ENCODE measurements at places on chromosomes 3 and 15.

GRCh38 chr15:39478996-39479395 lies 101.9 kb upstream of the THBS1 start:
- no peak for DNase-seq
- no peak overlapping the region for H3K4me3 ChIP-seq
- no peak overlapping the region for H3K27ac ChIP-seq
- no peaks in the 10 kb centered on the region for H3K36me3 ChIP-seq
- H3K27me3 ChIP-seq: no peaks in the 10 kb centered on the region
- no peaks in the 10 kb centered on the region for H3K4me1 ChIP-seq

- H3K27ac ChIP-seq: no peak overlapping the region
- H3K4me3 ChIP-seq: no peak overlapping the region
- H3K4me1 ChIP-seq: peaks cover 12% of the 10 kb centered on the region
- no peaks in the 10 kb centered on the region for H3K27me3 ChIP-seq
These were observed 5.4 kb upstream of the CRBN start for GRCh38 chr3:3184876-3185275.

DNA sequence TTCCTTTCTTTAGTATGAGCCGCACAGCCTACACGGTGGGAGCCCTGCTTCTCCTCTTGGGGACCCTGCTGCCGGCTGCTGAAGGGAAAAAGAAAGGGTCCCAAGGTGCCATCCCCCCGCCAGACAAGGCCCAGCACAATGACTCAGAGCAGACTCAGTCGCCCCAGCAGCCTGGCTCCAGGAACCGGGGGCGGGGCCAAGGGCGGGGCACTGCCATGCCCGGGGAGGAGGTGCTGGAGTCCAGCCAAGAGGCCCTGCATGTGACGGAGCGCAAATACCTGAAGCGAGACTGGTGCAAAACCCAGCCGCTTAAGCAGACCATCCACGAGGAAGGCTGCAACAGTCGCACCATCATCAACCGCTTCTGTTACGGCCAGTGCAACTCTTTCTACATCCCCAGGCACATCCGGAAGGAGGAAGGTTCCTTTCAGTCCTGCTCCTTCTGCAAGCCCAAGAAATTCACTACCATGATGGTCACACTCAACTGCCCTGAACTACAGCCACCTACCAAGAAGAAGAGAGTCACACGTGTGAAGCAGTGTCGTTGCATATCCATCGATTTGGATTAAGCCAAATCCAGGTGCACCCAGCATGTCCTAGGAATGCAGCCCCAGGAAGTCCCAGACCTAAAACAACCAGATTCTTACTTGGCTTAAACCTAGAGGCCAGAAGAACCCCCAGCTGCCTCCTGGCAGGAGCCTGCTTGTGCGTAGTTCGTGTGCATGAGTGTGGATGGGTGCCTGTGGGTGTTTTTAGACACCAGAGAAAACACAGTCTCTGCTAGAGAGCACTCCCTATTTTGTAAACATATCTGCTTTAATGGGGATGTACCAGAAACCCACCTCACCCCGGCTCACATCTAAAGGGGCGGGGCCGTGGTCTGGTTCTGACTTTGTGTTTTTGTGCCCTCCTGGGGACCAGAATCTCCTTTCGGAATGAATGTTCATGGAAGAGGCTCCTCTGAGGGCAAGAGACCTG lies 13.2 kb downstream of the GREM1 start:
- no peaks in the 10 kb centered on the region for H3K36me3 ChIP-seq
- no peak overlapping the region for H3K27ac ChIP-seq
- DNase-seq: no peak
- H3K4me1 ChIP-seq: no peaks in the 10 kb centered on the region

GRCh38 chr3:194638991-194639605 lies 5.9 kb upstream of the TMEM44 start:
- no peak for DNase-seq
- H3K27me3 ChIP-seq: no peaks in the 10 kb centered on the region
- peaks cover 37% of the 10 kb centered on the region for H3K36me3 ChIP-seq

DNA sequence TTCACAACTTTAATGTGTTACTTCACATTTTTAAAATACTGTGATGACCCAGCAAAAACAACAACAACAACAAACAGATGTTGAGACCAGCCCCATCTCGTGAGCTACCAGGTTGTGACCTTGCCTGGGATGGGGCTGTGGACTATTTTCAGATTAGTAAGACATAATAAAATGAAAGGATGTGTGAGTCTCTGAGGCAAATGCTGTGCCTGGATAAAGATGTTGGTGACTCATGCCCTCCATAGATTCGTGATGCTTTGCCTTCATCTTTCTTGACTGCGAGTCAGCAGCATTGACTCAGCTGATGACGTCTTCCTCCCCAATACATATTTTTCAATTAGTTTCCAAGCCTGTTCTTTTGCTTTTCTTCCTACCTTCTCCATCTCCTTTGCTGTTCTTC lies 453.0 kb upstream of the CFAP20DC start:
- H3K36me3 ChIP-seq: no peaks in the 10 kb centered on the region
- no peak for DNase-seq
- no peak overlapping the region for H3K4me3 ChIP-seq

GRCh38 chr15:88717382-88718031 lies 78.7 kb downstream of the ISG20 start:
- H3K4me1 ChIP-seq: no peaks in the 10 kb centered on the region
- no peak overlapping the region for H3K4me3 ChIP-seq
- peaks cover 24% of the 10 kb centered on the region for H3K27me3 ChIP-seq
- DNase-seq: no peak
- H3K27ac ChIP-seq: no peak overlapping the region

DNA sequence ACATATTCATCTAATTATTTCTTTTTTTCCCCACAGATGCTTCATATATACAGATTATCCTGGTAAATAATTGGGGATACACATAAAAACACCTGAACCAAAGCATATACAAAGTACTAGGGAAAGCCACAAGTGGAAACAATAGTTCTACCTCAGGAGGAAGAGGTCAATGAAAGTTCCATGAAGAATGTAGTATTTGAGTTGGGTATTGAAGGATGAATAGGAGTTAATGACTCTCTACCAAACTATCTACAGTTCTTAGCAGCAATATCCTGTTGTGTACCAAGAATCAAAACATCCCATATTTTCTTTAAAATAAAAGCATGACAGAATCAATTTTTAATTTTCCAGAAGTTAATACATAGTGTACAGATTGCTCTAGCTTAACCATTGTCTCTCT lies 78.9 kb downstream of the STAC start:
- no peak for DNase-seq
- no peaks in the 10 kb centered on the region for H3K27me3 ChIP-seq
- H3K4me1 ChIP-seq: no peaks in the 10 kb centered on the region
- no peak overlapping the region for H3K27ac ChIP-seq

- no peak overlapping the region for H3K27ac ChIP-seq
- H3K36me3 ChIP-seq: no peaks in the 10 kb centered on the region
- no peak for DNase-seq
These were observed 936.1 kb downstream of the PLOD2 start for GRCh38 chr3:145224886-145225285.

DNA sequence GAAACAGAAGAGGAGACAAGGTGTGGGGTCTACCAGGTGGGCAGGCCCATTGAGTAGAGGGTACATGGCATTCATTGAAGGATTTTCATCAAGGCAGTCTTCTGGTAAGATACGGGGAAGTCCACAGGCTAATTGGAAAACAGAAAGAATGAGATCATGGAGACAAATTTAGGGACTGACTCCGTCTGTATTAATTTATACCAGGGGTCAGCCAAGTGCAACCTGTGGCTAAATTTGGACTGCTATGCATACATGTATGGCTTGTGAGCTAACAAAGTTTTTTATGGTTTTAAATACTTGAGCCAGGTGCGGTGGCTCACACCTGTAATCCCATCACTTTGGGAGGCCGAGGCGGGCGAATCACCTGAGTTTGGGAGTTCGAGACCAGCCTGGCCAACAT lies 21.1 kb upstream of the SNRPN start:
- H3K4me1 ChIP-seq: no peaks in the 10 kb centered on the region
- H3K36me3 ChIP-seq: no peaks in the 10 kb centered on the region
- H3K27me3 ChIP-seq: no peaks in the 10 kb centered on the region
- no peak overlapping the region for H3K27ac ChIP-seq

GRCh38 chr15:92848852-92849598 lies 51.1 kb upstream of the CHD2 start:
- no peaks in the 10 kb centered on the region for H3K36me3 ChIP-seq
- H3K27me3 ChIP-seq: no peaks in the 10 kb centered on the region
- H3K4me1 ChIP-seq: peaks cover 42% of the 10 kb centered on the region
- peak overlapping the region; percentile 74 for H3K27ac ChIP-seq
- H3K4me3 ChIP-seq: peak overlapping the region; percentile 32

- H3K27ac ChIP-seq: no peak overlapping the region
- no peak for DNase-seq
- H3K4me3 ChIP-seq: no peak overlapping the region
- H3K27me3 ChIP-seq: peaks cover 4% of the 10 kb centered on the region
These were observed 92.3 kb upstream of the TJP1 start for GRCh38 chr15:29914511-29914926.

- DNase-seq: no peak
- peaks cover 45% of the 10 kb centered on the region for H3K4me1 ChIP-seq
- no peaks in the 10 kb centered on the region for H3K27me3 ChIP-seq
- no peak overlapping the region for H3K27ac ChIP-seq
These were observed 2.9 kb downstream of the PLXND1 start for GRCh38 chr3:129603561-129603942.

DNA sequence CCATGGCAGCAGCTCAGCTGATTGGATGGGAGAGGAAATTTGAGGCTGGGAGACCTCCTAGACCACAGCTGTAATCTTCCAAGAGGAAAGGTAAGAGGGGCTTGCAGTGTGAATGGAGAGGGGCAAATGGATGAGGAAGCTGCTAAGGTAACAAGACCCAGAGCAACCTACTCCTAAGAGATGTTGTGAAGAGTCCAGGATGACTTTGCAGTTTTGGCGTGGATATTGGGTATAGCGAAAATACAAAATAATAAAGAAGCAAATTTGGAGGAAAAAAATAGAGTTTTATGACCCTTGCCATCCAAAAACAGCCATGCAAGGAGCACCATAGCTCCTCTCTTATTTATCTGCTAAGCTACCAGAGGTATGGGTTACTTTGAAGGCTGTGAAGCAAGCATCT lies 186.6 kb downstream of the GREM1 start:
- no peaks in the 10 kb centered on the region for H3K4me1 ChIP-seq
- no peak overlapping the region for H3K4me3 ChIP-seq
- no peaks in the 10 kb centered on the region for H3K27me3 ChIP-seq
- no peak for DNase-seq

- no peak overlapping the region for H3K4me3 ChIP-seq
- H3K4me1 ChIP-seq: peaks cover 59% of the 10 kb centered on the region
- no peak for DNase-seq
- peaks cover 2% of the 10 kb centered on the region for H3K36me3 ChIP-seq
- no peaks in the 10 kb centered on the region for H3K27me3 ChIP-seq
These were observed 1.6 kb upstream of the UBA3 start for GRCh38 chr3:69081583-69082262.

GRCh38 chr3:12394569-12395271 lies 89.6 kb upstream of the TSEN2 start:
- no peaks in the 10 kb centered on the region for H3K4me1 ChIP-seq
- no peak for DNase-seq
- no peaks in the 10 kb centered on the region for H3K27me3 ChIP-seq
- no peak overlapping the region for H3K27ac ChIP-seq
- no peaks in the 10 kb centered on the region for H3K36me3 ChIP-seq

GRCh38 chr15:91865486-91865885 lies 12.0 kb downstream of the SLCO3A1 start:
- H3K27me3 ChIP-seq: no peaks in the 10 kb centered on the region
- no peak for DNase-seq
- H3K27ac ChIP-seq: peak overlapping the region; percentile 41
- no peak overlapping the region for H3K4me3 ChIP-seq

GRCh38 chr3:38552364-38552763 lies 56.2 kb downstream of the EXOG start:
- H3K36me3 ChIP-seq: no peaks in the 10 kb centered on the region
- no peaks in the 10 kb centered on the region for H3K27me3 ChIP-seq
- no peak overlapping the region for H3K27ac ChIP-seq
- no peak for DNase-seq

DNA sequence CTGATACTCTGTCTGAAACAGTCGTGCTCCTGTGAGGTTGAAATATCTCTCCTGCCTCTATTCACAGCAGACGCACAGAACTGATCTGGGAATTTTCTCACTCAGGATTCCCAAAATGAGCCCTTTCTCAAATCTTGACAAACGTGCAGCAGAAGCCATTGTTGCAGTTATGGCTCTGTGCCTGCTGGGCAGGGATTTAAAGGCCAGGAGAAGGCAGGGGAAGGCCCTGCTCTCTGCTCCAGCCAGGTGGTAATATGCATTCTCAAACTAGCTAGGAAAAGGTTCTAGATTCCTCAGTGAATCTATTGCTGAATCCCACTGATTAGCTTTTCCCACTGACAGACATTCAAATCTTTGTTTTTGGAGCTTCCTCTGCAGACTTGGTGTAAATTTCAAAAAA lies 2.2 kb downstream of the MINAR1 start:
- no peaks in the 10 kb centered on the region for H3K4me1 ChIP-seq
- peaks cover 32% of the 10 kb centered on the region for H3K27me3 ChIP-seq
- no peak for DNase-seq
- no peaks in the 10 kb centered on the region for H3K36me3 ChIP-seq

DNA sequence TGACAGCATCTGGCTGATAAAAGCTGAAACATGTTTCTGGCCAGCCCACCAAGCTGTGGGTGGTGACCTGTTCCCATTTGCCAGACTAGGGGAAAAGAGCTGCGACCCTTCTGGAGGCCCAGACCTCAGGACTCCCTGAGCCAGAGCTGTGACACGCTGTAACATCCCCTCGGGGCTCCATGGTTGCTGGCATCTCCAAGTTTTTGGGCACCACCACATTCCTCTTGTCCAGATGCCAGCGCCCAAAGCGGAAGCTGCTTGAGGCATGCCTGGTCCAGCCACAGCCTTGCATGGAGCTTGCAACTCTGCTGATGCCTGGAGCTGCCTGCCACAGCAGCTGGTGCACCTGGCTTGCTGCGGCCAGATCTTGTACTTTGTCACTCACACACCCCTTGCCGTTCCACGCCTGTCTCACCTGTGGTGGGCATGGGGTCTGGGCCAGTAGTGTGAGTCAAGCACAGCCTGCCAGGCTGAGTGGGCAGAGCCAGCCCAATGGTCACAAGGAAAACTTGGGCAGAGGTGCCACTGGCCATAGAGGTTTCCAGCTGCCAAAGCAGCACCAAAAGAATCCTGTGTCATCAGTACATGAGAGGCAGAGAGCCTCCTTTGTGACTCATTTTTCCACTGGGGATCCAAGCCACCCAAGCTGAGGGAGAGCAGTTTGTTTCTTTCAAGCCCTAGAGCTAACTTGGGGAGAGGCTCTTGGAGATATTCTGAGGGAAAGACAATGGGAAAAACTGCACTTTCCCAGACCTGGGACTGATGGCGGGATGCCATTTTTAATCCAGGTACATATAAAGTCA lies 45.7 kb upstream of the PTX3 start:
- no peaks in the 10 kb centered on the region for H3K36me3 ChIP-seq
- no peak for DNase-seq
- H3K27me3 ChIP-seq: no peaks in the 10 kb centered on the region
- H3K27ac ChIP-seq: no peak overlapping the region
- H3K4me1 ChIP-seq: no peaks in the 10 kb centered on the region

GRCh38 chr15:80367094-80367493 lies 37.1 kb upstream of the ARNT2 start:
- no peaks in the 10 kb centered on the region for H3K4me1 ChIP-seq
- DNase-seq: no peak
- H3K27me3 ChIP-seq: no peaks in the 10 kb centered on the region
- no peak overlapping the region for H3K27ac ChIP-seq
- H3K4me3 ChIP-seq: no peak overlapping the region

GRCh38 chr3:28699283-28699682 lies 350.7 kb upstream of the AZI2 start:
- H3K27me3 ChIP-seq: no peaks in the 10 kb centered on the region
- no peak overlapping the region for H3K4me3 ChIP-seq
- no peaks in the 10 kb centered on the region for H3K36me3 ChIP-seq
- no peak for DNase-seq
- no peak overlapping the region for H3K27ac ChIP-seq
